ENCODE measurements at places on chromosomes 1 and 21.
A peak's percentile ranks its signal among the peaks of the same experiment; 100 is the strongest.

DNA sequence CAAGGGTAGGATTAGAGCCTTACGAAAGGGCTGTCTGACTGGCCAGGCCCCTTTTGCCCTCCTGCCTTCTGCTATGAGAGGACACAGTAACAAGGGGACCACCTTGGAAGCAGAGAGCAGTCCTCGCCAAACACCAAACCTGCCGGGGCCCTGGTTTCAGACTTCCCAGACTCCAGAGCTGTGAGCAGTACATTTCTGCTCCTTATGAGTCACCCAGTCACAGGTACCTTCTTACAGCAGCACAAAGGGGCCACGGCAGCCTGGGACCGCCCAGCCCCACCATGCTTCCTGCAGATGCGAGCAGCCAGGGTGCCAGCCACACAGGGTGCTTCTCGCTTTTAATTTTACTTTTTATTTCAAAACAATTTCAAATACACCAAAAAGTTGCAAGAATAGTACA is 17.2 kb upstream of the POFUT2 start:
- DNase-seq = peak; percentile 19

- peak; percentile 62 for DNase-seq
Observed at GRCh38 chr1:211469938-211470529, 21.9 kb downstream of the RD3 start.

GRCh38 chr1:66381621-66382275 is 152.2 kb upstream of the SGIP1 start:
- DNase-seq = no peak

DNA sequence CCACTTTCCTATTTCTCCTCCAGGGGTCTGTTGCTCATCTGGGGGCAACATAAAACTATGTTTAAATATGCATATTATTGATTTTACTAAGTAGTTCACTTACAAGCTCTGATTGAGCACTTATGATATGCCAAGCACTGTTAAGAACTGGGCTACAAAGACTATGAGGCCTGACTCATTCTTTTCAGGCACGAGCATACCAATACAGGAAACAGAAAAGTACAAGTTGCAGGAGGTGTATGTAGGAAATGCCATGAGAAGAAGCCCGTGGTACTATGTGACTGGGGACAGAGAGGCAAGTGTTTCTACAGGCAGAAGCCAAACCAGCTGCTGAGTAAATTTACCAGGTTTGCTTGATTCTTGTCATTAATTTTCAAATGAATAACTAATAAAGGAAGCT is 120.4 kb upstream of the PTGFR start:
- DNase-seq = no peak

GRCh38 chr21:28953247-28953646 is 39.4 kb downstream of the LTN1 start:
- DNase-seq = no peak

GRCh38 chr1:17439250-17440073 is at the start of gene RCC2:
Gene RCC2 (minus strand): TSS chr1:17439677. CDS start chr1:17438514, 1,163 bp downstream.
- peak; percentile 67 for DNase-seq

DNA sequence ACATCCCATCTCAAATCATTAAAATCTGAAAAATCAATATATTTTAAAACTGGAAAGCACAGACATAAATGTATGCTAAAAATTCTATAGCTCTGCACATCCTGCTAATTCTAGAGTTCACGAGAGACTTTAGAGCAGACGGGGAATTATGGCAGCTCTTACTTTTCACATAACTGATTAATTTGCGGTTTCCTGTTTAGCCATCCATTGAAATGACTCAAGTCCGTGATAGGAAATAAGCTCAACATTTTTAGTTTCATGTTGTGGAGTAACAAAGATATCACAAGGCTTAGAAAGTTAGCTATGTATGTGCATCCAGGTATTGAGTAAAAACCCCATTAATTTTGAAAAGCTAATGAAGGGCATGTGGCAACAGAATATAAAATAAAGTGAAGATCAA is 123.2 kb downstream of the SMYD2 start:
- no peak for DNase-seq

- no peak for DNase-seq
Observed at GRCh38 chr1:23202263-23202749, 15.0 kb downstream of the HTR1D start.

- DNase-seq = no peak
Observed at GRCh38 chr1:173474097-173474779, 2.9 kb upstream of the PRDX6 start.

DNA sequence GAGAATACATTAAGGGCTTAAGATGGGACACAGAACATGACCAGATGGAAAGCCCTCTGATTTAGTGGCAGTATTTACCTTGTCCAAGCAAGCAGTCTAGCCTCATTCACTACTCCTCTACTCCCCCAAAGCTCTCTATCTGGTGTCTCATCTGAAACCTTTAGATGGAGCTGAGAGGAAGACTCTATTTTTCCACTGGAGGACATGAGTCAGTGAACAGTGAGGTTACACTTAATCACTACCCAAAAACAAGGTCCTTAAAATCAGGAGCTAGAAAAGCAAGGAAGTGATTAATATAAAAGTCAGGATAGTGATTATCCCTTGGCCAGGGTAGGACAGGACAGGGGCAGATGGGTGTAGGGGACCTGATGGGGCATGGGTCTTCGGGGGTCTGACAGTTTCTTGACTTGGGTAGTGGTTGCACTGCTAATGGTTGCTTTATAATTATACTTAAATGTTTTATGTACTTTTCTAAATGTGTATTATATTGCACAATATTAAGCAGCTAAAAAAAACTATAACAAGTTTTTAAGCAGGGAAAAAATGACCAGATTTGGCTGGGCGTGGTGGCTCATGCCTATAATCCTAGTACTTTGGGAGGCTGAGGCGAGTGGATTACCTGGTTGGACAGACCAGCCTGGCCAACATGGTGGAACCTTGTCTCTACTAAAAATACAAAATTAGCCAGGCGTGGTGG is 3.0 kb downstream of the PTPN22 start:
- no peak for DNase-seq

- DNase-seq = no peak
Observed at GRCh38 chr1:31409946-31410858, 2.8 kb upstream of the SERINC2 start.

GRCh38 chr21:38123626-38124025 is 133.2 kb upstream of the KCNJ15 start:
- no peak for DNase-seq

DNA sequence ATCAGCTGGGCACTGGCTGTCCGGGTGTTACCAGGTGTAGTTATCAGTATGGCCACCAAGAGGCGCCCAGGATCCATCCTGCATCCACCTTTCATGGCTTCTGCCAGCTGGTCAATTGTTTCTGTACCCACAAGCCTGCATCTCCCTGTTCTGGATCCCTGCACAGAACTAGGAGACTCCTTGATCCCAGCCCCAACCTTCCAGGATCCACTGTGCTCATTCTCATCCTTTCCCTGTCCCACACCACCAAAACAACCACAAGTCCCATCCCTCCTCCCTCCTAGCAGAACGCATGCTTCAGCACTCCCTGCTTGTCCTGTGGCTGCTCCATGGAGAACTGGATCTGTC is 27.2 kb upstream of the FOXE3 start:
- peak; percentile 61 for DNase-seq

- DNase-seq = no peak
Observed at GRCh38 chr1:154867064-154867825, 2.8 kb downstream of the KCNN3 start.

DNA sequence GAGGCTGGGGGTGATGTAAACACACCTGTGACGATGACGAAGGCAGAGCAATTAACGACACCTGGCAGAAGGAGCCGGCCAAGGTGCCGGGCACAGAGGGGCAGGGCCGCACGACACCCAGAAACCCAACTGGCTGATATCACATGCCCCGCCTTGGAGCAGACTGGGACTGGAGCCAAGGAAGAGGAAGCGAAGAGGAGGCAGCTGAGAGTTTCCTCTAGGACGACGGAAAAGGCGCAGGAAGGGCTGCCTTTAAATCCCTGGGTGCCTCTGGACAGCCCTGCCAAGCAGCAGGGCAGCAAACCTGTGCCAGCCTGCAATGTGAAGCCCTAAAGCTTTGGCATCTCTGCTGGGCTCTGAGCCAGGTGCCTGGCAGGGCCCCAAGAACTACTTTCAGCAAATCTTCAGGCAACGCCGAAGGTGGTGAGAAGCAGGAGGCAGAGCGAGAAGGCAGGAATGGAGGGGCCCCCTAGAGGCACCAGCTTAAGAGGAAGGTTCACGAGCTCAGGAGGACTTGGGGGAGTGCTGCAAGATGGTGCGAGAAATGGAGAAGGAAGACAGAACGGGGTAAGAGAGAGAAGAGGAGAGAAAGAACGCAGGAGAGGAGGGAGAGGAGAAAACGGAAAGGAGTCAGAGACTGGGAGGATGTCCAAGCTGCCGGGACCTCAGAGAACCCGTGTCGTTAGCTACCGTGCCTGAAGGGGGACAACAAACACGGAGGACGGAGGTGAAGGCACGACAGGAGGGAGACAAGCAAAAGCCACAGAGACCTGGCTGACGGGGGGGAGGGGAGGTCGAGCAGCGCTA is 25.3 kb upstream of the PEF1 start:
- DNase-seq = peak; percentile 20

DNA sequence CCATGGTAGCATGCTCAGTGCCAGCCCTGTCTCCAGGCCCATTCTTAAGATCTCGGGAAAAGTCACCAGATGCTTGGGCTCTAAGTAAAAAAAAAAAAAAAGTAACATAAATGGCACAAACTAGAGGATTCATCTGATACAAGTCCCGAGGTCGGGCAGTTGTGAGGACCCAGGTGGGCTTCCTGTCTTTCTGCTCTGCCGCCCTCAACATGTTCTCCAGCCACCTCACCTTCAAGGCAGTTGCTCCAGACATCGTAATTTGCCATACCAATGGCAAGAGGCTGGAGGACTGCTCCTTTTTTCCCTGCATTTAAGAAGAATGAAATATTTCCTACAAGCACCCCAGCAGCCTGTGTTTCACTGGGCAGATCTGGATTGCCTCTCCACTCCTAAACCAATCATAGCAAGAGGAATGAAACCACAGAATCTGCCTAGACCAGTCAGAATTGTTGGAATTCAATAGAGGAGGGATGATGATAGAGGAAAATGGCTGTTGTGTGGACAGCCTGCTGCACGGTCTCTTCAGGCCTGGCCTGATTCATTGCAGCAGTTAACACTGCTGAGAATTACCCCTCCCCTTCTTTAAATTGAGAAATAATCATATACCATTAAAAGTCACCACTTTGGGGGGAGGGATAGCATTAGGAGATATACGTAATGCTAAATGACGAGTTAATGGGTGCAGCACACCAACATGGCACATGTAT is 5.4 kb downstream of the HMGN2 start:
- DNase-seq = no peak

DNA sequence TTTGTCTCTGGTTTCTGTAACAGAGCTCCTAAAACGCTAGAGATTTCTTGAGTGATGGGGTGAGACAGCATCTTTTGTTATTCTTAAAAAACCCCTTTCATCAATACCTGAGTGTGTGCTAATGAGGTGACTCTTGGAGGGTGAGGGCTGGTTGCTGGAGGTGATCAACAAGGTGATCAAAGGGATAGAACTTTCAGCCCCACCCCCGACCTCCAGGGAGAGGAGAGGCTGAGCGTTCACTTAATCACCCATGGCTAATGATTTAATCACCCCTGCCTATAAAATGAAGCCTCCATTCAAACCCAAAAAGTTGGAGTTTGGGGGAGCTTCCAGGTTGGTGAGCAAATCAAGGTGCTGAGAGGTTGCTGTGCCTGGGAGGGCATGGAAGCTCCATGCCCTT is 175.4 kb downstream of the SLC35F3 start:
- no peak for DNase-seq

- DNase-seq = no peak
Observed at GRCh38 chr1:115356356-115356755, 18.3 kb upstream of the NGF start.

DNA sequence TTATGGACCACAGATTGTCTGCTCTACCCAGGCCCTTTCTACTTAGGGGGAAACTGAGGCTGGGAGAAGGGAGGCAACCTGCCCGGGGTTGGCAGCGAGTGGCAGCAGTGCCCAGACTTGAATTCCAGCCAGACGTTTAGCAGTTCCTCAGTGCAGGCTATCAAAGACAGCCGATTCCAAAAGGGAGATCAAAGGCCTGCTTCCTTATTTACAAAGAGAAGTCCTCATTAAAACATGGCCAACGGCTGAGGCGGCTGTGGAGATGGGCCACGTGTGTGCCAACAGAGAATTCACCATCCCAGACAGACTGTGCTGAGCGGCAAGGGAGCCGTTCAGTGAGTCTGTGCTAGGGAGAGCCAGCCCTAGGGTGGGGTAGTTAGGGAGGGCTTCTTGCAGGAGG is 27.7 kb downstream of the C1QB start:
- no peak for DNase-seq

DNA sequence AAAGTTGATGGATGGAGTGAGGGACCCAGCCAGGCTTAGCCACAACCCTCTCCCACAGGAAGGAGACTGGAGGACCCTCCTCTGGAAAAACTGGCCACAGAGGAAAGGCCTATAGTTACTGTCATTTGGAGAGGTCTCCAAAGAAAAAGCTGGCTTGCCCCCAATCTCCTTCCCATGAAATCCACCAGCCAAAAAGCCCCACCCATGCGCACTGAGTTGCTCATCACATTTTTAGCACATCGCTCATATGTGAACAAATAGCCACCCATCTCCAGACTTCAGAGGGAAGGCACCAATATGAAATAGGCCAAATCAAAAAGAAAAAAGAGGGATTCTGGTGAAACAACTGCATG is 36.9 kb upstream of the QSOX1 start:
- DNase-seq = no peak

GRCh38 chr1:55209247-55209646 is 5.9 kb downstream of the USP24 start:
- DNase-seq = no peak

DNA sequence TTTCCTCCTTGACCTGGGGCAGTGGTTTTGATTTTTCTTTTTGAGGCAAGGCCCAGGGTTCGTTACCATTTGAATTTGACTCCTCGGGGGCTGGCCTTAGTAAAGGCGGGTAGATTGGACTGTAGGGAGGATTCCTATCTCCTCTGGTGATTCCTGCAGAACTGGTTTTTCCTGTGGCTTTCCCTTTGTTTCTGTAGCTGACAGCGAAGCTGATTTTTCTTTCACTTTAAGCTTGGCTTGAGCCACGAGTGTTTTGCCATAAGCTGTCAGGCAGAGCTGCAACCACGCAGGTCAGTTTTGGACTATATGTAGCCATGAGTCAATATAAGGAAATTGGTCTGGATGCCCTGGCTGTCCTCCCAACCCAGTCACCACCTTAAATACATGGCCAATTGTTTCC is 28.7 kb upstream of the KCNJ15 start:
- no peak for DNase-seq

DNA sequence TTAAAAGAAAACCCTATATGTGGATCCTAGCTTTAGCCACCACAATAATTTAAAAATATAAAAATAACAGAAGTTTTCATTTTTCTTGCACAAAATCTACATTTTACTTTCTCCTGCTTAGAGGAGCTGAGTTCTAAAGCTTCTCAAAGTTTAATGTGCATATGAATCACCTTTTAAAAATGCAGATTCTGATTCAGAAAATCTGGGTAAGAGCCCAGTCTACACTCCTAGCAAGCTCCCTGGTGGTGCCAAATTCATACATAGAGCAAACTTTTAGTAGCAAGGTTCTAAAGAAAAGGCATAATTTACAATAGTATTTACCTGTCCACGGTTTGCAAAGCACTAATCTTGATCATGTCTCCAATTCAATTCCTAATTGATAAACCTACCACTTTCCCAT is 19.3 kb downstream of the RSBN1 start:
- no peak for DNase-seq

GRCh38 chr21:32908534-32908933 is 117.2 kb upstream of the OLIG2 start:
- DNase-seq = no peak

All from activated CD4-positive, alpha-beta T cell treated with anti-CD3 and anti-CD28 coated beads, Interleukin-2, amount 50 U/mL, for 48 hours (primary cell).